ENCODE measurements at places on chromosomes 12 and 14.

DNA sequence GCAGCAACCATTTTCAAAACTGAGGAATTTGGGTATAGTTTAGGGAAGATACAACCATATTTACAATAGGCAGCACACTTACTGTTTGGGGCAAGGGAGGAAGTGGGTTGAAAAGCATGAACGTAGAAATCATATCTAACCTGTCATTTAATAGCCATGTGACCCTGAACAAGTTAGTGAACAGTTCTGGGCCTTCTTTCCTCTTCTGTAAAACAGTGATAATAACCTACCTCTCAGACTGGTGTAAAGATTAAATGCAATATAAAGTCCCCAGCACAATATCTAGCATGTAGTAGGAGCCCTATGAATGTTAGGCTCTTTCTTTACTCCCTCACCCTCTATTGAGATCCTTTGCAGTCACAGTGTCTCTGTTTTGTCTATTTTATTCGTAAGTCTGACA is 33.5 kb downstream of the A2ML1 start:
- no peak for DNase-seq

DNA sequence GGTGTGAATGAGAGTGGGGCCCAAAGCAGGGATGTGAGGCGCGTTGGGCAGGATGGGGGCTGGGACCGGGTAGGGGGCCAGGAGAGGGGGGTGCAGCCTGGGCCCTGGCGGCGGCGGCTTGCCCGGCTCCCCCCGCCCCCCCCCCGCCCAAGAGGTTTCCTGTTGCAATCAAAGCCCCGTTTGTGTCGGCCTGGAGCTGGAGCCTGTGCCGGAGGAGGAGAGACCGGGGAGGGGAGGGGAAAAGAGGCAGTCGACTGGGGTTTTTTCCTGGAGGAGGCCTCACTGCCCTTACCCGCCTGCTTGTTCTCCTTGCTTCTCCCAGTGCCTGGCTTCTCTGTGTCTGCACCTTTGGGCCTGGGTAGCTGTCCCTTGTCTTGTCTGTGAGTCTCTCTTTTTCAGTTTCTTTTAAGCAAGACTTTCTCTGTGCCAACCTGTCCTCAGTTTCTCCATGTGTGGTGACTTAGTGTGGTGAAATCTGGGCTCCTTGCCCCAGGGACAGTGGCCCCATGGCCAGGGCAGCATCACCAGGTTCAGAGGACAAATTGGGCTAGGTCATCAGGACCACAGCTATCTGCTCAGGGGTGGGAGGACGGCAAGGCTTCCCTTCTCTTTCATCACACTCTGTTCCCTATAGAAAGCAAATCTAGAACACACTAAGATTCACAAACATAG is 8.5 kb downstream of the RARG start:
- no peak for DNase-seq

- DNase-seq = no peak
Observed at GRCh38 chr14:68094158-68094557, 274.6 kb downstream of the RAD51B start.

DNA sequence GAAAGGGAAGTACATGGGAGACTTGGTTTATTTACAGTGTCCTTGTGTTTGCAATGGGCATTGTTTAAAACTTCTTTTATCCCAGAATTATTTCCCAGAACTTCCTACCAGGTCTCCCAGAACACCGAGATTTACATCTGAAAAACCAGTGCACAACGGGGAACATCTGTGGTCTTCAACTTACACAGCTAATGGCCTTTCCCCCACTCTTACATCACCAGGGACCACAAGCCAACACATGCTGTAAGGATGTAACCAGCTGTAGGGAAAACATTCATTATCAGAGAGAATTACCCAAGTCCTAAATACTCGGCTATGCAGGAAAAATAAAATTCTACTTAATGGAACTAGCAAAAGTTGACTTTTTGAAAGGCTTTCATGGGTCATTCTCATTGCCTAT is 267.6 kb downstream of the DUSP6 start:
- no peak for DNase-seq

DNA sequence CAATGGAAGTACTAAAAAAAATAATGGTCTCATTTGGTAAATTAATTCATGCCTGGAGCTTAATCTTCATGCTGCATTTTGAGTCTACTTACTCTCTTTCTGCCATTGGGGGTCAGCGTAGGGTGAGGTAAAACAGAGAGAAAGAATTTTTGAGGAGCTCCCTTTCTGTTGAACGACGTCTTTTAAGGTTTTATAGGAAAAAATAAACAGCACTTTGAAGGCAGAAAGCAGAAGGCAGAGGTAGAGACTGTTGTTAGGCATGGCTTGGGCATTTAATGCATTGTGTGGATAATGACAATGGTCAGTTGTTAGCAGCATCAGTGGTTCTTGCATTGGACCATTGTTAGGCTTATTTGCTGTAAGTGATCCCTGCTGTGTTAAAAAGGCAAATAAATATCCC is 557.2 kb upstream of the STXBP6 start:
- DNase-seq = no peak

GRCh38 chr14:88477513-88478250 is 77.1 kb downstream of the PTPN21 start:
- no peak for DNase-seq

- no peak for DNase-seq
Observed at GRCh38 chr14:91332171-91332985, 85.2 kb downstream of the CCDC88C start.

DNA sequence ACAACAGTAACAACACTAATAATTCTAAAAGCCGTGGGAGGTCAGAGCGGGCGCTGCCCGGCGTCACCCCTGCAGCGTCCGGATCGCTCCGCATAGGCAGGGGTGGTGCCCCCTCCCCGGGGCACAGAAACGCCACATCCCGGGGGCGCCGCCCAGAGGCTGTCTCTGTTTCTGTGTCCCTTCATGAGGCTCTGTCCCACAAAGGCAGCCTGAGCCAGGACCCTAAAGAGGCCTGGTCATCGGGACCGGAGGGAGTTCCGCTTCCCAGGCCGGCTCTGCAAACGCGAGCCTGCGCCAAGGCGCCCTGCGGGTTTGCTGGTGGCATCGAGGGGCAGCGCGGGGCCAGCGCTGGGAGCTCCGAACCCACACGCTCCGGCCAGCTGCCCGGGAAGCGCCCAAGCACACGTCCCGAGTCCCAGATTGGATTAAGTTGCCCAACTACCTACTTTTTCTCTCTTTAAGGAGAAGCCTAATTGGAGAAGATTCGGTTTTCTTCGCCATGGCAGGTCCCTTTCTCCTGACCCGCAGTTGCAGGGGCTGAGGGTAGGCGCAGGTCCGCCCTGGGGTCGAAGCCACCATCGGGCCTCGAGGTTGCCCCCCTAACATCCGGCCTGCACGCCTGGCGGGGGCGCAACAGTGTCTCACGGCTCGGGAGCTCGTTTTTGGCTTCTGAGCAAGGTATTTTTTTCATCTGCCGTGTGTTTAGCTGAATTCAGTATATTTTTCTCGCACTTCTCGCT is 421.7 kb downstream of the VRK1 start:
- DNase-seq = peak; percentile 13

GRCh38 chr14:94152676-94153075 is 21.4 kb upstream of the PPP4R4 start:
- DNase-seq = no peak

DNA sequence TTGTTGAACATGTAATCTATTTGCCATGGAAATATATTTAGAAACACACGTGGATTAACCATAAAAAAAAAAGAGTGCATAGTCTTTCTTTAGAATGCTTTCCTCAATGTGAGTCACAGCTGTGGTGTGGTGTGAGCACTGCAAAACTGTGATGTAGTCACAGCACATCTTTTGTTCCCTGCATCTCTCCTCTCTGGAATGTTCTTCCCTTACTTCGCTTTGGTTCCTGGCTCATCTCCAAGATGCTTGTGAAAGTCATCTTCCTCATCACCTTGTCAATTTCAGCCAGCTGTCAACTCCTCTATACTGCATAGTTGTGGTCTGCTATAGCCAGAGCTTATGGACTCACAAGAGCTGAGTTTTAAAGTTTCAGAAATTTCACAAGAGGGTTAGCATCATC is 60.2 kb downstream of the STAB2 start:
- DNase-seq = no peak
